ENCODE measurements at places on chromosomes 13 and 19.

GRCh38 chr19:17931532-17932191, 1.2 kb upstream of the CCDC124 start:
- no peak for DNase-seq

DNA sequence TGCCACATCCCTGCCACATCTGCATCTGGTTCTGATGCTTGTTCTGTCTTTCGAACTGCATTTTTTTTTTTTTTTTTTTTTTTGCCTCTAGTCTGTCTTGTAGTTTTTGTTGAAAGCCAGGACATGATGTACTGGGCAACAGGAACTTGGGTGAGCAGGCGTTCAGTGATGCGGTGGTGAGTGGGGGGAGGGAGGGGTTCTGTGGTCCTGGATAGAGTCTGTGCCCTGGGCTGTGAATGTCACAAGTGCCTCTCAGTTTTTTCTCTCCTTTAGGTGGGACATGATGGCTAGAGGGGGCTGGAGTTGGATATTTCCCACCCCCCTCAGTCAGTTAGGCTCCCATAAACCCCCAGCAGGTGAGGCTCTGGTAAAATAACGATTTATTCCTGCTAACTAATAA, 3.5 kb downstream of the CEACAM4 start:
- DNase-seq = no peak

GRCh38 chr19:41863209-41863931, 3.3 kb downstream of the RPS19 start:
- DNase-seq = no peak

DNA sequence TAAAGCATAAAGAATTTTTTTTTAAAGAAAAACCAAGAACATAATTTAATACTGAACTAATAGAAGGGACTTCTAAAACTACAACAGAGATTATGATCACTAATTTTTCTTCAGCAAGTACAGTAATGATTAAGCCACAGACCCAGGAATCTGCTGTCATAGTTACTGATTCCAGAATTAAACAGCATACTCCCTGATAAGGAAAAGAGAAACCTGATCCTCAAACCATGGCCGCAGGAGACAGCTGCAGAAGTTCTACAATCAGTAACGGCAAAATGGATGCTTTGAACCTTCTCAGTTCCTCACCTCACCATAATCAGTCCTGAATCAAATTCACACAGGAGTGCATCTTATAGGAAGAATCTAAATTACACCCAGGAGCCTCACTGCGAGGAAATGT, 939.0 kb upstream of the SLITRK1 start:
- no peak for DNase-seq

DNA sequence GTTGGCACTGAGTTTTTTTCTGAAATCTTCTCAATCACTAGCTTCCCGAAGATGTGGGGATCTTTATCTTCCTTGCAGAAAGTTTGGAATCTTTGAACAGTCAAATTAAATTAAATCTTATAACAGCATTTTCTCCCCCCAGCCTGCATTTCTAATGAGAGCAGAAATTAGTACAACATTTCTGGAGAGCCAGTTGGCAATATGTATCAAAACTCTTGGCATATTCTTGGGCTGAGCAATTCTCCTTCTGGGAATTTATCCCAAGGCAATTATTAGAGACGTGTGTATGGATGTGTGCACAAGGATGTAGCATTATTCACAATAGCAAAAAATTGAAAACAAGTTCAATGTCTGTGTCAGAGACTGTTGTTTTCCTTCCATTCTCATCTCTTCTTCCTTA, 159.5 kb downstream of the OLFM4 start:
- DNase-seq = no peak

- DNase-seq = no peak
Observed at GRCh38 chr13:33145667-33146066, 129.4 kb downstream of the KL start.

- no peak for DNase-seq
Observed at GRCh38 chr13:49553888-49554287, 31.5 kb downstream of the RCBTB1 start.

DNA sequence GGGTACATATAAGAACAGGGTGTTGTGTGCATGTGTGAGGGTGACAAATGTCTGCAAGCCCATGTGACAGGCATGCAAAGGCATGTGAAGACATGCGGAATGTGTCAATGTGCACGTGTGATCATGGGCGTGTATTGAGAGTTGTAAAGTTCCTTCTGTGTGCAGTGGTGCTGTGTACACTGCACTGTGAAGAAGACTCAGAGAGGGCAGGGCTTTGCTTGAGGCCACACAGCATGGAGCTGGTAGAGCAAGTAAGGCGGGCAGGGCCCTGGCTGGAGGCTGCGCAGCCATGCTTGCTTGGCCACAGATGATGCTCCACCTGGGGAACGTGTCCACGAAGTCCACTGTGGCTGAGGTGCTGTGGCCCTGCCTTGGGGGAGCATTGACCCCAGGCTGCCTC, 66.8 kb downstream of the PTPRS start:
- DNase-seq = no peak

DNA sequence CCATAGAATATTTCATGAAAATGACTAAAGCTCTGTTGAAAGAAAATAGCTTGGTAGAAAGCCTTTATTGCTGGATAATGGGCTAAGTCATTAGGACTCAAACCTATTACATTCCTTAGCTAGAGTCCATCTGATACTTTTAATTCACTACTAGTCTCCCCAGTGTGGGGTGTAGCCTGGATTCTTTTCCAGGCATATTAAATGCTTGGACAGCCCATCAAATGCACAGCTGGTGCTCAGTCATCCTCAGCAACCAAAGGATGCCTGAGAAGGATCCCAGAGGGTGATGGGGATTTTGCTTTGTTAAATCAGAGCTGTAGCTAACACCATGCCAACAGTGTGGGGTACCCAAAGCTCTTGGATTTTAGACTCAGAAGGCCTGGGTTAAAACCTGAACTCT, 153.5 kb downstream of the DLEU7 start:
- DNase-seq = no peak

DNA sequence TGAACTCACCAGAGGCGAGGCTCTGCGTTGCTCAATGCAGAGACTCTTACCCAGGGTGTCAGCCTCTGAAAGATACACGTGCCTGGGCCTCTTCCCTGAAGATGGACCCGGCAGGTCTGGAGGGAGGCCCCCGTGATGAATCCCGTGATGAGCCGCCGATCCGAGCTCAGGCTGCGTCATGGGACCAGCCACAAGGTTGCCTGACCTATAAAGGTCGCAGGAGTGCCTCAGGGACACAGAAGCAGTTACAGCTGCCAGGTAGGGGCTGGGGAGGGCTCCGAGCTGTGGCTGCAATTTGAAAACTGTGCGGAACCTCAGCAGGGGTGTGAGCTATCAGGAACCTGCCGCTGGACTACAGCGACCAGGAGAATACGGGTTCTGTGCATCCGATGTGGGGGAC, 10.5 kb upstream of the ATP11A start:
- DNase-seq = no peak

- no peak for DNase-seq
Observed at GRCh38 chr19:18649371-18650020, 12.7 kb downstream of the KLHL26 start.

DNA sequence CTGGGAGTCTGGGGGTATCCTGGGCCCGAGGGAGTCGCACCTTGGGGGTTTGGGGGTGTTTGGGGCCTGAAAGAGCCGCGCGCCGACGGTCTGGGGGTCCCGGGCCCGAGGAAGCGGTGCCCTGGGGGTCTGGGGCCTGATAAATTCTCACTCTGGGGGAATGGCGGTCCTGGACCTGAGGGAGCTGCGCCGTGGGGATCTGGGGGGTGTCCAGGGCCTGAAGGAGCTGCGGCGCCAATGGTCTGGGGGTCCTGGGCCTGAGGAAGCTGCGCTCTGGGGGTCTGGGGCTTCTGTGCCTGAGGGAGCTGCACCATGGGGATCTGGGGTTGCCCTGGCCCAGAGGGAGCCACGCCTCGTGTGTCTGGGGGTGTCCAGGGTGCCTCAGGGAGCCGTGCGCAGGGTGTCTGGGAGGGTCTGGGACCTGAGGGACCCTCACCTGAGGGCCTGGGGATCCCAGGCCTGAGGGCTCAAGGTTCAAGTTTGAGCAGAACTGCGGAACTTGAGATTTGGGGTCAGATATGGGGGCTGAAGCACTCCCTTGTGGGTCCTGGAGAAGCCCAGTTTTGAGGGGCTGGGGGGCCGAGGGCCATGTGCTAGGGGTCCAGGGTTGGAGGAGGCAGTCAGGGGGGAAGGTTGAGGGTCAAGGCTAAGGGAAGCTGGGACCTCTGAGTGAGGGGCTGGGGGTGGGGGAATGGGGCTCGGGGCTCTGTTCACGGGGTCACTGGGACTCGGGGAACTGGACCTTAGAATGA, 1.1 kb downstream of the HDGFL2 start:
- no peak for DNase-seq

DNA sequence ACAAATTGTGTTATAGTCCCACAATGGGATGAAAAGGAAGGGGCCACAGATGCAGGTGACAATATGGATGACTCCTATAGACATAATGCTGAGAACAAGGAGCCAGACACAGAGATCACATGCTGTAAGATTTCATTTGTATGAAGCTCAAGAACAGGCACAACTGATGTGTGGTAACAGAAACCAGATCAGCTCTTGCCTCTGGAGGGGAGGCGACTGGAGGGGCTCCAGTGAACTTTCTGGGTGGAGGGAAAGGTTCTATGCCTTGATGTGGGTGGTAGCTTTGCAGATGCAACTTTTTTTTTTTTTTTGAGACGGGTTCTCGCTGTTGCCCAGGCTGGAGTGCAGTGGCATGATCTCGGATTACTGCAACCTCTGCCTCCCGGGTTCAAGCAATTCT, 6.0 kb upstream of the RABAC1 start:
- DNase-seq = no peak

DNA sequence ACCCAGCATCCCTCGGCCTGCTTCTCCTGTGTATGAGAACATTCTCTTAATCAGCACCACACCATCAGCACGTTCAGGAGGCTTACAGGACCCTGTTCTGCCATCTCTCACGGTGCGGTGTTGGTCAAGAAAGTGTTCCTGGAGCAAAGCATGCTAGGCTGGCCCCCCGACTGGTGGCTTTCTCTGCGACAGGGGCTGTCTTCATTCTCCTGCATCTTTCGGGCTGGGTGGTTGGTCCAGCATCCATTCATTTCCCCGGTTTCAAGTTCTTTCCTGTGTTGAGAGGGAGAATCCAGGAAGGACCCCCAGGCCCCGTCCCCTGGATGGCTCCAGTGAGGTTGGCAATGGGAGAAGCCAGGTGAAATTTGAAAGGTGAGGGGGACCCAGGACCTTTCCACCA, 55.8 kb downstream of the C1QTNF9 start:
- DNase-seq = no peak

DNA sequence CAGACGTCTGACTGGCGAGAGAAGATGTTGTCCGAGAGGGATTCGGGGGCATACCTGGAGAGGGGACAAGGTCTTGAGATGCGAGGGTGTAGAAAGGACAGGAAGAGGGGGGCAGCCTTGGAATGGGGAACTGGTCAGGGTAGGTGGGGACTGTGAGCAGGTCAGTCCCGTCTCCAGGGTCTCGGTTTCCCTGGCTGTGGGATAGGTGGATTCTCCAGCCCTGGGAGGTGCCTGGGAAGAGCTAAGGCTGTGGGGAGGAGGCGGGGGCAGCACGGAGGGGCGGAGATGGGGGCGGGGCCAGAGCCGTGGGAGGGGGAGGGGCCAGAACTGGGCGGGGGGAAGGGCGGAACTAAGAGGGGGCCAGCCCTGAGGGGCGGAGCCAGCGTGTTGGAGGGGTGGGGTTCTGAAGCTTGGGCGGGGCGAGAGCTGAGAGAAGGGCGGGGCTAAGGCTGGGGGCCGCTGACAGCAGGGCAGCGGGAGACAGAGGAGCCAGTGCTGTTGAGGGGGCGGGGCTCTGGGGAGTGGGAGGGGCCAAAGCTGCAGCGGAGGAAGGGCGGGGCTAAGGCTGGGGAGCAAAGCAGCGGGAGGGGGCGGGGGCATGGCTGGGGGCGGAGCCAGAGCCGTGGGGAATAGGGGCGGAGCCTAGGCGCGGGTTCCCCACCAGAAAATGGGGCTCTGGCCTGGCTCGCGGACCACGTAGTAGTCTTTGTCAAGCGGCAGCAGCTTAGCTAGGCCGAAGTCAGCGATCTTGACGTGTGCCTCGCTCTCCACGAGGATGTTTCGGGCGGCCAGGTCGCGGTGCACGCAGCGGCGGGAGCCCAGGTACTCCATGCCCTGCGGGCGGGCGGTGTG, 9.5 kb upstream of the INSL3 start:
- DNase-seq = peak; percentile 19

- peak; percentile 28 for DNase-seq
Observed at GRCh38 chr19:3554254-3555083, 2.9 kb downstream of the MFSD12 start.

DNA sequence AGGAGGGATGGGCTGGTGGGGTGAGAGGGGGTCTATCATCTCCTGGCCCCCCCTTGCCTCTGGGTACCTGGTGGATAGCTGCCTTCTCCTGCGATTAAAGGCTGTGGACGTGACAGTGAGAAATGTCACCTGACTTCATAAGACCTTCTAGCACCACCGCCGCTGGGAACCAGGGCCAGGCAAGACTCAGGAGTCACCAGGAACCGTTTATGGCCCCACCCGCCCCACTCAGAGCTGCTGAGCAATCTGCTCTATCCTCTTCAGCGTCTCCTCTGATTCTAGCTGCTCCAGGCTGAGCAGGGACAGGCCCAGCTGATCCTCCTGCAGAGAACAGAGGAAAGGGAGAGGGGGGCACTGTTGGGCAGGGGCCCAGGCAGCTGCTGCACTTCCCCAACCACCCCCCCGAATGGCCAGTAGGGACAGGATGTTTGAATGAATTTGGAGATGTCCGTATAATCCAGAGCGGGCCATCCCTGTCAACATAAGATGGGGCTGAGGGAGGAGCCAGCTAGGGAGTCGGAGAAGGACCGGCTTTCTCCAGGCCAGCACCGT, 10.9 kb downstream of the KLC3 start:
- DNase-seq = no peak

- DNase-seq = no peak
Observed at GRCh38 chr13:37769078-37769477, 100.5 kb downstream of the TRPC4 start.

DNA sequence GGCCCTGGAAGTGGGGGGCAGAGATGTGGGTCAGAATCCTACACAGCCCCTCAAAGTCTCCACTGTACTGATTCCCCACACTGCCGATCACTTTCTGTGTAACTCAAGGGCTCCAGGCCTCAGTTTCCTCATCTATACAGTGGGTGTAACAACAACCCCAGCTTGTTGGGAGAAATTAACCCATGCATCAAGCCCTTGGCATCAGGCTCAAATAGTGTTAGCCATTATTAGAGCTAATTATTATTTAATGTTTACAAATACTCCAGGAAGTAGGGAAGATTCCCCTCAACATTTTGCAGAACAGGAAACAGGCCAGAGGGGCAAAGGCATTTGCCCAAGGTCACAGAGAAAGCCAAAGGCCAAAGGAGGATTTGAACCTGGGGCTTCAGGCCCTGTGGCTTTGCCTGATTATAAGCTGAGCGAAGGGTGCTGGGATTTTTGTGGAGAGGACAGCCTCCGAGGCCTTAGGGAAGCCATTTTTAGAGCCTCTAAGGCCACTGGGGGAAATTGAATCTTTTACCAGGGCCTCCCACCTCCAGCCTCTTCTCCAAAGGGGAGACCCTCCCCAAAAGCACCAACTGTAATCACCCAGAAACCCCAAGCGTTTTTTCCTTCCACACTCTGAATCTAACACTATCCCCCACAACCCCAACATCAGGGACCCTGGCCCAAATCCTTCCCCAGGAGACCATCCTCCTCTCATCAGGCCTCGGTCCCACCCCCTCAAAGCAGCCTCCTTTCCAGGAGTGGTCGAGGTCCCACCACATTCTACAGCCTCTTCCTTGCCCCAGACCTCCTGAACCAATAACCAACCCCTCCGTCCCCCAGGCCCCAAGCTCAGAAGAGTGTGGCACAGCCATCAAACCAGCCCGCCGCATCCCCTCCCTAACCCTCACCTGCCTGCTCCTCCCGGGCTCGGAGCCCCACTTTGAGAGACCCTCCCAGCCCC, 1.1 kb downstream of the FKBP8 start:
- DNase-seq = peak; percentile 16

Data from T-helper 9 cell (primary cell).